ENCODE measurements at places on chromosomes 6 and 20. TPM values are rescaled to one million over a fixed set of nuclear protein-coding genes. Genes with fewer than 3 reads are reported as not detected.
A peak's percentile ranks its signal among the peaks of the same experiment; 100 is the strongest.

GRCh38 chr20:18430172-18430826, 36.5 kb downstream of the DZANK1 start:
- DNase-seq, result no peak

DNA sequence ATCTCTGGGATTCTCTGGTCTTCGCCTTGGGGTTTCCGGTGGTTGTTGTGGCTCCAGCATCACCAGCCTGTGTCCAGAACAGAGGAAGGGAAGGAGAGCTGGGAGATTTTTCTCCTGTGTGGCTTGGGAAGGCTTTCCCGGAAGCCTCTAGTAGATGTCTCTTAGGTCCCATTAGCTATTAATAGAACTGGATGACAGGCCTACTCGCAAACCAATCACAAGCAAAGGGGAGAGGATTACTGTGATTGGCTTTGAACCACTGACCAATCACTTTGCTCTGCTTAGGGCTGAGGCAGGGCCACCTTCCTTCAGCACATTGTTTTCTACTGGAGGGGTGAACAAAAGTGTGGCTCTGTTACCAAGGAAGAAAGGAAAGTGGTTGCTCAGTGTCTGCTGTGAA, 203.4 kb upstream of the SULF2 start:
- DNase-seq, result no peak

COL20A1 gene
- total RNA-seq, result not detected

DNA sequence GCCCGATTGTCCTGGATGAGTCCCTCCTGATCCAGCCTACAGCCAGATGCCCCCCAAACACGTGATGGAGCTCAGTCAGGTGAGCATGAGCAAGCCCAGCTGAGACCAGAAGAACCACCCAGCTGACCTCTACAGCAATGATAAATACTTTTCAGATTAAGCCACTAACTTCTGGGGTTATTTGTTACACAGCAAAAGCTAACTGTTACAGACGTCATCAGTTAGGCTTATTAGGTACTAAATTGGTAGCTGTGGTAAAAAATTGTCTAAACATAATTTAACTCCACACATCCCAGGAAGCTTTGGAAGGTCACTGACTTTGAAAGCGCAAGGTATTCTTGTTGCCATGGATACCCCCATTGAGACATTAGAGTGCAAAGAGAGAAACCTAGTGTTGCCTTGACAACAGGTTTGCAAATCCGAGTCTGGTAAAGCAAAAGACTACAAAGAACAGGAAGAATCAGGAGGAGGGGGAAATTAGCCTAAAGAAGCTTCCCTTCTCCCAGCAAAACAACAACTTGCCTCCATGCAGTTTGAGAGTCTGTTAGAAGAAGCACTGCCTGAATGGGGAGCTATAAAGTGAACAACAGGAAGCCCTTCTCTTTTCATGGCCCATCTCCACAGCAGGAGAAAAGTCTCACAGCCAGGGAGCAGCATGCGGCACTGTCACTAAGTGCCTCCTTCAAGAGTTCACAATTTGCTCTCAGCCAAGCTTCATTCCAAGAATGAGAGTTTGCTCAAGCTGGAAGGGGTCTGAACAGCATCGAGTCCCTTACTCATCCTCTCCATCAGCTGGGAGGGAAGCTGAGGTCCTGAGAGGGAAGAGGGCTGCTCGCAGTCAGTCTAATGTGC, 41.7 kb upstream of the ZNF831 start:
- no peak for DNase-seq

DNA sequence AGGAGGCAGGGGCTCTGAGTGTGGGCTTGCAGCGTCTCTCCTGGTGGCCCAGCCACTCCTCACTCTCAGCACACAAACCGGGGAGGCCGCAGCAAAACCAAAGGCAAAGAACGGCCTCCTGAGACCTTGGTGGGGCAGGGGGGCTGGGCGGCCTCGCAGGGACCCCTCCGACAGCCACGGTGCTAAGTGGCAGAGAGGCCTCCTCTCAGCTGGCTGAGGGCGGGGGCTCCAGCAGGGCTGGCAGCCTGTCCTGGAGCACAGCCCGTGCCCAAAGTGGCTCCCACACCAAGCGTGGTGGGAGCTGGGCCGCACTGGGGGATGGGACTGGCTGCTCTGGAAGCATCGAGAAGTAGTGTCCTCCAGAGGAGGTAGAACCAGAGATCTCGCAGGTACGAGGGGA, 334.4 kb downstream of the QKI start:
- no peak for DNase-seq

METTL24 gene
- total RNA-seq, result 12.0 TPM

GRCh38 chr20:62473717-62474603, 1.8 kb downstream of the GATA5 start:
- no peak for DNase-seq

LST1 gene
- 9.2 TPM for total RNA-seq

AIF1 gene
- total RNA-seq, result 68.7 TPM

MARCKS gene
- total RNA-seq, result 49.6 TPM

FGD2 gene
- total RNA-seq, result 35.5 TPM

ZBTB46 gene
- total RNA-seq, result 6.8 TPM

- DNase-seq, result no peak
These were observed 137.8 kb downstream of the CENPW start for GRCh38 chr6:126477678-126478077.

SNAI1 gene
- total RNA-seq, result 8.6 TPM

KCNK5 gene
- total RNA-seq, result 0.76 TPM

DNA sequence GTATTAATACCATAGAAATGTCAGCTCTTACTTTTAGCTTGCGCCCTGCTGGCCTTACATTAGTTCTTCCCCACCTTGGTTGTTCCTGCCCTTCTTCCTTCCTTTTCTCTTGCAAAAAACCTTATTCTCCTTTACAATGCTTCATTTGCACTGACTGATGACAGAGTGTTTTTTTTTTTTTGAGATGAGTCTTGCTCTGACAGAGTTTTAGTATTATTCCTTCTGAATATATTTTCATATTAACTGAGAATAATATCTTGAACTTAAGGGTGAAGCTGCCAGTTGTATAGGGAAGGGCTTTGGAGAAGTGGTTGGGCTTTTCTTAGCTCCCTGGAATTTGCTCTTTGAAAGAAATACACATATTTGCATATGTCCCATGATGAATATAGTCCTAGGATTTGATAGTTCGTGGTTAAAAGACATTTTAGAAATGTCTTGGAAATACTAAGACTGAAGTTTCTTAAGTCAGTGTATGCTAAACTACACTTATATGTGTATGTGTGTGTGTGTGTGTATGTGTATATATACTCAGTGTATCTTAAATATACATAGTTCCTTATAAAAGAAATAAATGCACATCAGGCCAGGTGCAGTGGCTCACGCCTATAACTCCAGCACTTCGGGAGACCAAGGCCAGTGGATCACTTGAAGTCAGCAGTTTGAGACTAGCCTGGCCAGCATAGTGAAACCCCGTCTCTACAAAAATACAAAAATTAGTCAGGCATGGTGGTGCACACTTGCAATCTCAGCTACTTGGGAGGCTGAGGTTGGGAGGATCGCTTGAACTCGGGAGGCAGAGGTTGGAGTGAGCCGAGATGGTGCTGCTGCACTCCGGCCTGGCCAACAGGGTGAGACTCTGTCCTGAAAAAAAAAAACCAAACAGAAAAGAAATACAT, 216.1 kb upstream of the MYLIP start:
- DNase-seq, result no peak

GRCh38 chr20:57651881-57652605, 31.8 kb upstream of the ZBP1 start:
- peak; percentile 68 for DNase-seq

TINAG gene
- not detected for total RNA-seq

DNA sequence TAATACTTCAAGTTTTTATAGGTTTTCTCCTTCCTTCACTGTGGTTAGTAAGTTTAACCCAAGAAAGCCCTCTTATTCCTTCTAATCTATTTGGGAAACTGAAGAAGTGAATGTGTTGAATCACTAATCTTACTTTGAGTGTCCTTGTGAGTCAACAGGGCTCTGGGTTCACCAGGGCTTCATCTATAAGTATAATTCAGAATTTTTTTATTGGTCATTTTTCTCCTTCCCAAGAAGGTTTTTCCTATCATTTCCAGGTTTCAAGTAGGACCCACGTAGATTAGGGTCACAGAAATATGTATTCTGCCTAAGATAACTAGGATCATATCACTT, 191.1 kb downstream of the ATXN1 start:
- DNase-seq, result no peak

LY6G6D gene
- not detected for total RNA-seq

SLC44A4 gene
- total RNA-seq, result 0.33 TPM
